COR-L47 (cell line): ENCODE measurements at places on chromosomes 4 and X.

DNA sequence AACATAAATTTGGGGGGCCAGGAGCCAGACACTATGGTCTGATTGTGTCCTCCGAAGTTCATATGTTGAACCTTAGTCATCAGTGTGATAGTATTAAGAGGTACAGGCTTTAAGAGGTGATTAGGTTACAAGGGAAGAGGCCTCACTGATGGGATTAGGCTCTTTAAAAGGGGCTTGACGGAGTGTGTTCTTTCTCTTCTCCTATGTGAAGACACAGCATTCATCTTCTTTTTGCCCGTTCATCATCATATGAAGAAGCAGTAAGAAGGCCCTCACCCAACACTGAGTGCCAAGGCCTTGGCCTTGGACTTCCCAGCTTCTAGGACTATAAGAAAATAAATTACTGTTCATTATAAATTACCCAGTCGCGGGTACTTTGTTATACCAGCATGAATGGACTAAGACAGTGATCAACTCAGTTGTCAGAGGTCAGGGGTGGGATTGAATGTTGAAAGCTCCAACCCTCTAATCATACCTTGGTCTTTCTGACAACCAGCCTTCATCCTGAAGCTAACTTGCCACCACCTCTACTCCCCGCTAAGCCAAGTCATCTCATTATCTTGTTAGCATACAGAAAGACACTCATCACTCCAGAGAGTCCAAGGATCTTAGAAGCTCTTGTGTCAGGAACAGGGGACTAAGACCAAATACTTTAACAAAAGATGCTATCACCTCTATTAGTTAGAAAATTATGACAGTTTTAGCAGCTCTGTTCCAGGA, 543.4 kb upstream of the DIPK2B start:
- no peak for DNase-seq

- DNase-seq: no peak
Measured at GRCh38 chr4:47493238-47494123, 8.4 kb downstream of the ATP10D start.

DNA sequence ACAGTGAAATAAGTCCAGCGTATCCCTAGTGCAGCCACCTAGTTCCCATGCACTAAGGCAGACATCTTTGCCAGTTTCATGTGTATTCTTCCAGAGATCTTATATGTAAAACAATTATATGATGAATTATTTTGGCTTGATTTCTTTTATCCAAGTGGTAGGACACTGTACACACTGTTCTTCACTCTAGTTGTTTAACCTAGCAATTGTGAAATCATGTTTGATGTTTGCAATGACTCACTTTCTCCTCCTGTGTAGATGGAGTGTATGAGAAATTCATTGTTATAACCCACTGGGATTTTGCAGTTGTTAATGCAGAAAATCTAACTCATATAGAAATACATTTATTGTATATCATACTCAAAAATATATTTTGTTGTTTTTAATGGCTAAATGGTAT, 17.5 kb upstream of the TBC1D1 start:
- no peak for DNase-seq

GRCh38 chr4:185013417-185014125, 4.7 kb upstream of the HELT start:
- DNase-seq: no peak

- no peak for DNase-seq
Measured at GRCh38 chrX:129979207-129979920, 3.1 kb upstream of the BCORL1 start.
